Inflammatory macrophage treated with lipopolysaccharide for 1 hour (primary cell): ENCODE measurements at places on chromosomes 4 and X.
A peak's percentile ranks its signal among the peaks of the same experiment; 100 is the strongest.

DNA sequence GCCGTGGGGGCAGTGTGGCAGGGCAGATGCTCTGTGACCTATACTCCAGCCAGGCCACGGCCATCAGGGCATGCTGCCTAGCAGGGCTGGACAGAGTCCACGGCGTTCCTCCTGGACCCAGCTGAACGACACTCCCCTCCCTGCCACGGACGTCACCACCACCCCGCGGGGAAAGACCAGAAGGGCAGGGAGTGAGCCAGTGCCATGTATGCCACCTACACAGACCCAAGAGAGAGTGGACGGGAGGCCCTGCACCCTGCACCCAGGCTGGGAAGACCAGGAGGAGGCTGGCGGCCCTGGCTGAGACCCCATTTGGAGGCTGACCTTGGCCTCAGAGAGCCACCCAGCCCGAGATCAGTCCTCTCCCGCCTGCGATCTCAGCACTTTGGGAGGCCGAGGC lies 101.9 kb downstream of the FAM53A start:
- DNase-seq, result no peak

DNA sequence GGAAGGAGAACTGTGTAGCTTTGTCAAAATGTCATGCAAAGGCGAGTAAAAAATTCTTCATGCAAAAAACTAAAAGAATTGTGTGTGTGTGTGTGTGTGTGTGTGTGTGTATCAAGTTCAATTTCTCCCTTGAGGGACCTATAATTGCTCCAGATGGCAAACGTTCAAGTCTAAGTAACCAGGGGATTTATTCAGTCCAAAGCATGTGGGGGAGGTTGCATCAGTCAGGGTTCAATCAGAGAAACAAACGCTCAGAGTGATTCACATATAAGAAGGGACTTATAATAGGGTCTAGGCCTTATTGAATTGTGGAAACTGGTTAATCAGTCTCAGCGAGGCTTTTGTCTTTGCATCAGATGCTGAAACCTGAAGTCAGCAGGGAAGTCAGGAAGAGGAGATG lies 5.0 kb downstream of the DCAF8L1 start:
- DNase-seq, result no peak

DNA sequence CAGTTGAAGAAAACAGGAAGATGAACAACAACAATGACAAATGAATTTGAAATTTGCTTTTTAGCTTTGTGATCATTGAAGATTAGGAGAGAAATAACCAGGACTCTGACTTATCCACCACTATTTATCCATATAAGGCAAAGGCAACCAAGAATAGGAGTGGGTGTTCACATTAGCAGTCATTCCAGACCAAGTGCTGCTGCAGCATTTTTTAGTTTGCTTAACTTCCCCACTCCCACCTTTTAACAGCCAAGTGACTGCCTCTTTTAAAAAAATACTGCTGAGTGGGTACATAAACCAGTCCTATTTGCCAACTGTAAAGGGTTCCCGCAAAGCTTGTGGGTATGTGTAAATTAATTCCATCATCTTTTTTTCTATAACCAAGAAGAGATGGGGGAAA lies 230.9 kb downstream of the IQCM start:
- no peak for DNase-seq

DNA sequence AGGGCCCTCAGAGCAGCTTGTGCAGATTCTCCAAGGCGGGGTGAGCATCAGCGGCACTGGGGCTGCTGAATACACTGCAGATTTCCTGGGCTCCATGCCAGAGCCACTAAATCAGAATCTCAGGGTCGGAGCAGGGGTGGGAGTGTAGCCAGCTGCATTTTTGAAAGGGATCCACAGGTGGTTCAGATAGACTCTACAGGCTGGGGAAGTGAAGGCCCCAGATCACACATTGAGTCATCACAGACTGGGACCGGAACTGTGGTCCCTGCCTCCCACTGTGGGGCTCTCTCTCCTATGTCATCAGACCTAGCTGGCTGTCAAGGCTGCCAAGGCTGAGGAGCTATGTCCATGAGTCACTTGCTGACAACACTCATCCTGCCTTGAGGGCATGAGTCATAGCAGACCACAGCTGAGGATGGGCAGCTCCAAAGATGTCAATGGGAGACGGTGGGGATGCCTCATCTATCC lies 162.3 kb upstream of the MAMLD1 start:
- peak; percentile 93 for DNase-seq

- DNase-seq, result no peak
Measured at GRCh38 chrX:44234116-44234515, 109.4 kb downstream of the EFHC2 start.

DNA sequence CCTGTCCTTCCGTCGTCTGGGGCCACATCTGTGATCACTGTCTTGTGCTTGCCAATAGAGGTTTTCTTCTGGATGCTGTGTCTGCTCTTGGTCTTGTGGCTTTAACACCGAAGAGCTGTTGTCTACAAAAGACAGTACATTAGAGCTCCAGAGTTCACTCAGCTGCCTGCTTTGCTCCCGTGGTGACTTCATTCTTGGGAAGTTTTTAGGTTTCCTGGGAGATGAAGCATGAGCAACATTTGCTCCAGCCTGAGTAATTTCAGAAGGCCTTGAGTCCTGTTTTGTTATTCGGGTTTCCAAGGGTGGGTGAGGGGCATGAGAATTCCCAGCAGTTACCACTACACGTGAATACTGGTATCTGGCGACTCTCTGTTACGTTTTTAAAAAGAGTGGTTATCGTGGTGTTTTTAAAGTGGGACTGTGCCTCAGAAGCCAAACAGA lies 189.2 kb downstream of the SHROOM3 start:
- no peak for DNase-seq

DNA sequence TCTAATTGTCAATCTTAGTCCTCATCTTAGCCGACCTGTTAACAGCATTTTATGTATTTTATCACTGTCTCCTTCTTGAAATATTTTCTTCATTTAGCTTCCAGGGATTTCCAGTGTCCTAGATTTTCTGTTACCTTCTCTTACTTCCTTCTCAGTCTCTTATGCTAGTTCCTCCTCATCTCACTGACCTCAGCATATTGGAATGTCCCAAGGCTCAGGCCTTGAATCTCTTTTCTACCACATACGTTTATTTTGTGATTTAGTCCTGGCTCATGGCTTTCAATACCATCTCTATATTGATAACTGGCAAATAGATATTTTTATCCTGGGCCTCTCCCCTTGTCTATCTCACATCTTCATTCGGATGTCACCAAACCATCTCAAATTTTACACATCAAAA lies 61.1 kb downstream of the IQCM start:
- DNase-seq, result no peak

DNA sequence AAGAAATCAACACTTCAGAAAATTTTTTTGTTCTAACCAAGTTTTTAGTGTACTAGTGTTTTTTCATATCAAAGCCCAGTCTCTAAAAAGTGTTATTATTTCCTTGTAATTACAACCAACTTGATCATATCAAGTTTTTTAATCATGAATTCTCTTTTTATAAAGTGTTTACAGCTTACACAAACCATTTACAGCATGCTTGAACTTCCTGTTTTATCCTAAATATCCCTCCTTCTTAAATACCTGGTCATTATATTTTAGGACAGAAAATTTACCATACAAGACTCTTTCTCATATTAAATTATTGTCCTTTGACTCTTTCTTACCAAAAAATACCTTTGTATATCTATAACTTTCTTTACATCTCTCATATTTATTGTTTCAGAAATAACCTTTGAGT lies 89.4 kb upstream of the NPY2R start:
- DNase-seq, result no peak

DNA sequence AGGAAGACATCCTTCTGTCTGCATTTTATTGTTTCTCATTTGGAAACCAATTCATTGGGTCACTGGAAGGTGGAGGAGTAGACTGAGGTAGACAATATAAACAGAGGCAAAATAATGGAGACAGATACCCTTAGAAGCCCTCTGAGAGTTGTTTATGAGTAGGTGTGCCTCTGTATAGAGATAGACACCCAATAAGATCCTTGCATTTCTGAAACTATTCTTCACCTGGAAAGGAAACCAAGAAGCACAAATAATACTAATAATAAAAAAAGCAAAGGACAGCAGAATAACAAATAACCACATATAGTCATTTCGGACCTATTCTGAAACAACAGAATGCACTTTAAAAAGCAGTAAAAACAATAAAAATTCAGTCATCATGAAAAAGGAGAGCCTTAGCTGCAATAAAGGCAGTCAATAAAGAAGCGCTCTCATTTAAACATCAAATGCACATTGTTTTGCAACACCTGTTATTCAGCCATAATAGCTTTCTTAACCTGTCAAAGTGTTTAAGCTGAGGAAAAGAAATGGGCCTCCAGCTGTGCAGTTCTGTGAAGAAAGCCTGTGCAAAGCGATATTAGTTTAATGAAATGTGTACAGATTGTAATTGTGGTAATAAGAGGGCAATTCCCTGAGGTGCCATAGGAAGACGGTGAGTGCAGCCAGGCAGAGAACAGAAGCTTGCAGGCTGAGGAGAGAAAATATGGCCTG lies 904.2 kb downstream of the STPG2 start:
- no peak for DNase-seq

DNA sequence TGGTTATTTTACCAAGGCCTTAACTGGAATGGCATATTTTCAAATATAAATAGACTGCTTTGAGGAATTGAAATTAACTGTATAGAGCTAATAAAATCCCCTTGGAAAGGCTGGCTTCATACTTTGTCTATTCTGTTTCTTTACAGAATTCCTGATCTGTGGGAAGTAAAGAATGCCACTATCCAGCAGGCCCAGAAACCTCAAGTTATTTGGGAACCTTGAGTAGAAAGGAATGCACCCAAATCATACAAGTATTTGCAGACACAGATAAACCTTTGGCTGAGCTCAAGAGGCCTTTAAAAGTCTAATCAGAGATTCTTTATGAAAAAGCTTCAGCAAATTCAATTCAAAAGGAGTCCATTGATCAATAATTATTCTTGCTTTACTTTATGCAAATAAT lies 975.7 kb upstream of the PABPC4L start:
- DNase-seq, result no peak

GRCh38 chrX:30888526-30889146 lies 418 bp downstream of the TAB3 start:
- peak; percentile 53 for DNase-seq

DNA sequence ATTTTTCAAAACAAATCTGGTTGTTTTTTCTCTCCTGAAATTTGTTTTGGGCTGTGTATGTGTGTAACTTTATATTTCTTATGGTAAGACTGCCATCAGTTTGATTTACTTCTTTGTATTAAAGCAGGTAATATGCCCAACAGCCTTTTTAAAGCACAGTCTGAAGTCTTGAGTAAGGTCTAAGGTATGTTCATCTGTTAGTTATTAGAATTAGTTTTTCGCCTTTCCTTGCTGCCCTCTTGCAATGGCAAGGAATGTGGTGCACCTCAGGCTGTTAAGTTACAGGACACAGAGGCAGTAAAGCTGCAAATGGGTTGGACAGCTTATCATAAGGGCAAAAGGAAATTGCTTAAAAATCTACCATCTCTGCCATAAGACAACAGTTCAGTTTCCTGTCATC lies 71.8 kb downstream of the METTL14 start:
- DNase-seq, result no peak

- no peak for DNase-seq
Measured at GRCh38 chr4:160091631-160092030, 988.8 kb downstream of the RAPGEF2 start.

GRCh38 chr4:111274486-111274885 lies 651.6 kb upstream of the PITX2 start:
- no peak for DNase-seq

- DNase-seq, result no peak
Measured at GRCh38 chrX:69179380-69179911, 14.2 kb upstream of the PJA1 start.

GRCh38 chr4:189177130-189177529 lies 763.5 kb upstream of the FRG1 start:
- DNase-seq, result no peak
